ENCODE measurements at places on chromosomes 7 and 10.

DNA sequence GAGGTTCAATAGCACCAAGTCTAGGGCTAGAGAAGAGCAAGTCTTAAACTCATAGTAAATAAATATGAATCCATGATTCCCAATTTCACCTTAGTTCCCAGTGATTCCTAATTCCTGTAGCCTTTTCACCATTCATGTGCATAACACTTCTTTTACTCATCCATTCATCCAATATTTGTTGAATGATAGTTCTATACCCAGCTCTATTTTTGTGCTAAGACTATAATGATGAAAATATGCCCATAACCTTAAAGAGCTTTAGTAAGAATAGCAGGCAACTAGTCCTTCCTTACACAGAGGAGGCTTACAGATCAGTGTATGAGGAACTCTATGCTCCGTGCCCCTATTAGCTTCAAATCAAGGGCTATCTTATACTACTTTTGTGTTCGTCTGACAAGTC is 280.2 kb upstream of the CHRM2 start:
- DNase-seq = no peak

DNA sequence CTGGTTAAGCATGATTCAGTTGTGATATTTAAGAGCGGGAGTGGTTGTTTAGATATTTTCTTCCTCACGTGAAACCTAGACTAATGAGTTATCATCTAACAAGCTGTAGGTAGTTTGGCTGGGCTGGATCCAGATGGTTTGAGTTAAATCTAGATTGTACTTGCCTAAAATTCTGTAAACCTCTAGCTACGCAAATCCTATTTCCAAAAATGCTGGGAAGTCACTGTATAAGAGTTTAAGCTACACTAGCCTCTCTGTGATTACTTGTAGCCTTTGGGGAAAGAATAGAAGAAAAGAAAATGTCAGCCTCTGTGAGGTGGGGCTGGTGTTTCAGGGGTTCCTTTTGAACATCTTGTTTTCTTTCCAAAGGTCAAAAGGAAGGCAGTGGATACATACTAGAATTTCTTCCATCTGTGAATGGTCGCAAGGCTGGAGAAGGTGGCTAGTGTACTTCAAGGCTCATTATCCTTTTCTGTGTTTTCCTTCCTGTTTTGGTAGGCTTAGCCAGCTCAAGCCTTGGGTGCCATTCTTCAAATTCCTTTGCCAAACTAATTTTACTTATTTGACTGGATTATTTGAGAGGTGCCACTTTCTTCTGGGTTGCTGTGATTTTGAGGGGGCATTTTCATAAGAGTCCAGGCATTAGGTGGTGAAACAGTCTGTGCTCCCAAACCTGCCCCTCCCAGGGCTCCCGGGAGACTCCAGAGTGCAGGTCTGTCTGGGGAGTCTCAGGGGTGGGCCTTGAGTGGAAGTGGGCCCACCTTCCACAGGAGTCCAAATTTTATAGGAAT is 5.2 kb upstream of the EN2 start:
- no peak for DNase-seq

GRCh38 chr7:66043681-66044497 is 31.7 kb upstream of the ASL start:
- no peak for DNase-seq

- DNase-seq = no peak
These were observed 44.0 kb upstream of the COL1A2 start for GRCh38 chr7:94350734-94351133.

- DNase-seq = no peak
These were observed 65.1 kb downstream of the SFMBT2 start for GRCh38 chr10:7345717-7346116.

All from cortex of kidney (tissue), 1 donor.